ENCODE measurements at places on chromosomes 7 and 10. TPM values are rescaled to one million over a fixed set of nuclear protein-coding genes. Genes with fewer than 3 reads are reported as not detected.
A peak's percentile ranks its signal among the peaks of the same experiment; 100 is the strongest.

- DNase-seq: no peak
These were observed 75.9 kb downstream of the ELMO1 start for GRCh38 chr7:37372750-37373149.

DNA sequence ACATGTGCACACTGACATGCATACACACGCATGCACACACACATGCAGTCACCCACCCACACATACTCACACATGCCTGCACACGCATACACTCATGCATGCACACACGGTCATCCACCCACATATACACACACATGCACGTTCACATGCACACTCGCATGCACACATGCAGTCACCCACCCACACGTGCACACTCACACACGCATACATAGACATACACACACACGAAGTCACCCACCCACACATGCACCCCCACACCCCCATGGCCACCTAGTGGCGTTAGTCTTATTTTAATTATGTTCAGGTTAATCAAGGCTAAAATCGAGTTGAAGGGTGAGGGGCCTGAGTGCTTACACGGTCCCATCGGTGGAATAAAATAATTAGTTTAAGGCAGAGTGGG, 96.8 kb downstream of the DNAJB6 start:
- no peak for DNase-seq

- DNase-seq: no peak
These were observed 19.6 kb upstream of the MGAM2 start for GRCh38 chr7:142091961-142092360.

GRCh38 chr7:100685631-100686145, 8.4 kb downstream of the GIGYF1 start:
- no peak for DNase-seq

- no peak for DNase-seq
These were observed 134.3 kb downstream of the HTR7 start for GRCh38 chr10:90723416-90724068.

GRCh38 chr7:128405471-128406313, 4.1 kb downstream of the IMPDH1 start:
- DNase-seq: peak; percentile 73

- DNase-seq: no peak
These were observed 236.8 kb upstream of the AOAH start for GRCh38 chr7:36961097-36961496.

DNA sequence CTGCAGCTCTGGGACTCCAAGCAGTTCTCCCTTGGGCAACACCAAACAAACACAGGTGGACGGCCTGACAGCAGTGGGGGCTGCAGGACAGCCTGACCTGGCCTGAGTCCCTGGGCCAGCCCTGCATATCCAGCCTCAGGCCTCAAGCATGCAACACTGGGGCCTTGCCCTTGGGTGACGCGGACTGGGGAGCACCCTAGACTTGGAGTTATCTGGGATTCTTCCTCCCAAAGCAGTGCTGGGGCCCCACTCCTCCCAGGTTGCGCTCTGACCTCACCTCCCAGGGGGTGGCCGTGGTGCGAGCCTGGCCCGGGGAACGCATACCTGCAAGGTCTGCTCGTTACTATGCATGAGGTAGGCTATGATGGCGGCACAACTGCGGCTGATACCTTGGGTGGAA, 6.2 kb upstream of the TMEM120A start:
- no peak for DNase-seq

GRCh38 chr10:75015442-75015841, 96.0 kb upstream of the SAMD8 start:
- DNase-seq: no peak

DNA sequence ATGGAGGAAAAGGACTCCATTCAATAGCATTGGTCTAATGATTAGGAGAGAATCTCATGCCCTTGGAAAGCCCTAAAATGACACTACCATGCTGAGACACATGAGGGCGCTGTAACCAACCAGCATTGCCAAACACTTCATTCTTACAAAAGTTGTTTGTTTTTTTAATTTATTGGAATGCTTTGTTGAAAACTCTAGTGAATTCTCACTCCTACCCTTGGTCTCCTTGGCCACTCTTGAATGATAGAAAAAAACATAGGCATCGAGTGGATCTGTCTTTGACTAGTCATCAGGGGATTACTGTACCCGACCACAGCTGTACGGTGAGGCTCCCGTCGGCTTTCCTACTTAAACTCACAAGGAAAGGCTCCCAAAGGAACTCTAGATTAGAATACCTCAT, 29.3 kb upstream of the ADD3 start:
- DNase-seq: peak; percentile 52

- no peak for DNase-seq
These were observed 10.1 kb downstream of the ING3 start for GRCh38 chr7:120960714-120961113.

DNA sequence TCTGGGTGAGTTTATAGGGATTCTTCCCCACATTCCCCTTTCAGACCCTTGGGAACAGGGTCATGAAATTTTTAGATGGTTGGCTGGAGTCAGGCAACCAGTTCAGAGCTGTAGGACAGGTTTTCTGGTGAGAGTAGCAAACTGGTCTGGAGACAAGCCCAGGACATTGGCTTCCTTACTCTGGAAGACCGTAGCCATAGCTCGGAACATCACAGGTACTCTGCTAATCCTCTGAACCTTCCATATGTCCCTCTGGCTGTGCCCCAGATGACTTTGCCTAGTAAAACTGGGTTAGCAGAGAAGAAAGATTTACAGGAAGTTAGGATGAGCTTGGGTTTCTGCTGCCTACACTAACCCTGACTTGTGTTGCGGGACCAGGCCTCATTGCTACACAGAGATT, 104.5 kb upstream of the MKLN1 start:
- DNase-seq: no peak

DNA sequence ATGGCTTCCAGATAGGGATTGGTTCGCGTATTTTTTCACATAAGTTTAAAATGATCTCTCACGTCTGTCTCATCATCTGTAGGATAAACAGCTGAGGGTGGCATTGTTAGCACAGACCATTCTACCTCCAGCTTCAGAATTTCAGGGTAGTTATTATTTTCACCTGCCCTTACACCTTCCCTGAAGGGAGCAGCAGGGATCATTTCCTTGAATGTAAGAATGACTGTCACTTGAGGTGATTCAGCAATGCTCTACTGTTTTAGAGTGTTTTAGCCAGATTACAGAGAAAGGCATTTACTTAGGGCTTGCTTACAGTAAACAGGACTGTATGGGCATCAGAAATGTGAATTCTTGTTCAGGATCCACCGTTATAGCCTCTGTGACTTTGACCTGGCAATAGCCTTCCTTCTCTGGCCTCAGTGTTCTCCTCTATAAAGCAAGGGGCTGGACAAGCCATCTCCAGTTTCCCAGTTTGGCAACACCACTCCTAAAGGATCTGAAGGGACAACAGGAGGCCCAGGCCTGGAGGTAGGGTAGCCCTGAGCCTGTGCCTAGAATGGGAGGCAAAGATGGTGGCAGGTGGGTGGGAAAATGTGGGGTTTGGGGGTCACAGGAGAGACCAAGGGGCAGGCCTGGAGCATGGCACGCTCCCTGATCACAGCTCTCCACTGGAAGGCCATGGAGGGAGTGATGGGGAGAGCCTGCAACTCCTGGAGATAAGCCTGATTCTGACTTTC, 1.2 kb upstream of the IGFBP1 start:
- DNase-seq: no peak

DNA sequence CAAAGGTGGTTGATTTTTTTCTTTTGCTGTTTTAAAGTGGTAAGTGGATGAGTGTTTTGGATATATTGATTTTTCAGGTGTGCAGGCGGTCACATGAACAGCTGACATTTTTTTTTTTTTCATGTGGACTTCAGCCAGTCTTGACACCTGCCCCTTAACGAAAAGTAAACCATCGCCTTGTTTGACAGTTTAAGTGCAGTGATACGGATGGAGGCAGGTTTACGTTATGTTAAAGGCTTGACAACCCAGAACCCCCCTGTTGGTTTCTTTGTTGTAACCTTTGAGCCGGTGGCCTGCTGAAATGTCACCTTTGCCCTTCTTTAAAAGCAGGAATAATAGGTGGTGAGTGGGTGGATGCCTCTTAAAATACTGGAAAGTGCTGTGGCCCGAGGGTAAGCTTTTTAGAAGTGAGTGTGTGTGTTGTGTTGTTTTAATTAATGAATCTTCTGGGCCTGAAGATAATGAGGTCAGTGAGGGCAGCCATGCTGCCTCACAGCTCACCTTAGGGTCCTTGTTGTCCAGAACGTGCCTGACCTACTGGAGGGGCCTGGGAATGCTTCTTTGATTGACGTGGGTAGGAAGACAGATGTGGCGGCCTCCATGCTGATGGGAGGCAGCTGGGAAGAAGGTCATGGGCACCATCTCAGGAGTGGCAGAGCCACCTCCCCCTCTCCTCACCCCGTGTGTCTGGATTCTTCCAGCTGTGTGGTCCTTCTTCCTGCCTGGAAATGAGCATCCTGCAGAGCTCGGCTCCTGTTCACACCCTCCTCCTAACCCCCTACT, 69.8 kb downstream of the TCF7L2 start:
- DNase-seq: no peak

DNA sequence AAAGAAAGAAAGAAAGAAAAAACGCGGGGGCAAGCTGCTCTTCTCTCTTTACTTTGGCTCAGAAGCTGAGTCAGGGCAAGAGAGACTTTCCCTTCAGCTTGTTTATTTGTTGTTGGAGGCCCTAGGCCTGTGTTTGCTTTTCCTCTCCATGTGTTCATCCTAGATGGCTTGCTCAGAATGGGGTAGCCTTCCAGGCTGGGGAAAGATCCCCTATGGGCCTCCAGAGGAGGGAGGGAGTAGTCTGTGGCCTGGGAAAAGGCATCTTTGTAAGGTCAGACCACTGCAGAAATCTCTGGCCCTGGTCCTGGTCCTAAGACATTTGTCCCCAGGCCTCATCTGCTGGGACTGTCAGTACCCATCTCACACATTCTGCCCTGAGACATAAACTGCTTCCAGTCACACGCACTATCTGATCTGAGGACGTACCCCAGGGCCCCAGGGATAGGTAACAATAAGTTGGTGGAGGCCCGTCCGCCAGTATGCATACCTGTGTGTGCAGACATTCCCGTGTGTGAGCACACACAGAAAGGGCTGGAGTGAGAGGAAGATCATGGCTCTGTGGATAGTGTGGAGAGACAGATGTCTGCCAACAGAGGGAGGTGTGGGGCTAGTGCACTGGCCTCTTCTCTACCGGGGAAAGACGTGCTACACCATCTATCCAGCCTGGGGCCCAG, 4.9 kb upstream of the SCD start:
- DNase-seq: peak; percentile 48

DNA sequence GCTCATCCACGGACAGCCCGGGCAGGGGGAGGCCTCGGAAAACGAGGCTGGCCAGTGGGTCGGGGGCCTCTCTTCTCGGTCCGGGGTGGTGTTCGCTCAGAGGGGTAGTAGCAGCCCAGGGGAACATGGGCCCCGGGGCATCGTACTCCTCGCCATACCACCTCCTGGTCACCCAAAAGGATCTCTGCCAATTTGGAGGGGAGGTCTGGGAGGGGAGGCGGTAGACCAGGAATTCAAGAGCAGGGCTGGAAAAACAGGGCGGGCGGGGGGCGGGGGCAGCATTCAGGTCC, 67.4 kb downstream of the SLC29A4 start:
- DNase-seq: no peak

DNA sequence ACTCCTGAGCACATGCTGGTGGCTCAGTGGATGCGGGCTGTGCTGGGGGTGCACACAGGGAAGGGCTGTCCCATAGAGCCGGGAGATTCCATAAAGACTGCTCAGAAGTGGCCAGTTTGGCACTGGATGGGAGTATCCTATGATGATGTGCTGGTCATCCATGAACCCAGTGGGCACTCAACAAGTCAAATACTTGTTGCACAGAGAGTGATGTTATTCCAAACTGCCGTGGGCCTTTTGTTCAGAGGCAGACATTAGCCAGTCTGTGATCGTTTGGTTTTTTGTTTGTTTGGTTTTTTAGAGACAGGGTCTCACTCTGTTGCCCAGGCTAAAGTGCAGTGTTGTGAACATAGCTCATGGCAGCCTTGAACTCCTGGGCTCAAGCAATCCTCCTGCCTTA, 30.9 kb upstream of the SAMD8 start:
- no peak for DNase-seq

DNA sequence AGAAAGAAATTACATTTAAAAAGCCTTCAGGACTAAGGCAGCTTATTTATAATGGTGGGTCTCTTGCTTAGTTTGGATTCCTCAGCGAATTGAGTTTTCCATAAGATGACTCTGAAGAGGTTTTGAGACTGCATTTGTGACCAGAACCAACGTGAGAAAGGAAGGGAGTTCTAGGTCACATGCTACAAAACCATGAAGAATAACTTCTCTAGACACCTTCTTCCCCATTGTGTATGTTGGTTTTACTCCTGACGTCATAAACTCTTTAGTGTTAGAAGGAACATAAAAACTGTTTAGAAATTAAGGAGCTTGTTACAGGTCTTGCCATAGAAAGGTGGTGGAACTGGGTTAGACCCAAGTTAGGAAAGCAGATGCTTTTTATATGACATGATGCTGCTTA, 11.1 kb downstream of the PTPN12 start:
- no peak for DNase-seq

DNA sequence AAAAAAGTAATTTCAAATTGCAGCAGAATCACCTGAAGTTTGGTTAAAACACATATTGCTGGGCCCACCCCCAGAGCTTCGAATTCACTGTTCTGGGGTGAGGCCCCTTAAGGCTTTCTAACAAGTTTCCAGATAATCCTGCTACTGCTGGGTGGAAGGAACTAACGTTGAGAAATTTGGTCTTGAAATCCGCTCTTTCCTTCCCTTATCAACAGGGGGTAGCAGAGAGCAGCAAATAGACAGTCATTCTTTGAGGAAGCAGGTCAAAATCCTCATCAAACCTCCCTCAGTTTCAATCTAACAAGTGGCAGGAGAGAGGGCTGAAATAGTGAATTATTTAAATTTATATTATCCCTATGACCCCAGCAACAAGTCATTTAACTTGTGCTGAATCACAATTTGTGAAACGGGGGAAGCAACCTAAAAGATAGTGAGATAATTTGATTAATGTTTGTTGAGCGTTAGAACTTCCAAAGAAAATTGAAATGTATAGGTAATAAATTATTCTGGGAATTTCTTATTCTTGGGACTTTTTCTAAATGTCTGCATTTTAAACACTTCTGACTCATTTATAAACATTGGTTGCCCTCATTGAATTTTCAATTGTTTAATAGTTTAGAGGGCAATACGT, 21.7 kb upstream of the MALSU1 start:
- no peak for DNase-seq

- no peak for DNase-seq
These were observed 37.0 kb downstream of the PFKP start for GRCh38 chr10:3104251-3104918.

GRCh38 chr7:98760201-98760651, 109.6 kb downstream of the TMEM130 start:
- no peak for DNase-seq

The ANLN gene
- total RNA-seq: 57.1 TPM

The SCRN1 gene
- total RNA-seq: 11.5 TPM

The LIPF gene
- not detected for total RNA-seq

The EPHB6 gene
- total RNA-seq: 25.2 TPM

The ADAMTS14 gene
- not detected for total RNA-seq

The SLC16A12 gene
- not detected for total RNA-seq

Measured in activated naive CD8-positive, alpha-beta T cell treated with anti-CD3 and anti-CD28 coated beads, Interleukin-2, amount 10 ng/mL, durations not matched to agents 7 days and 5 days (primary cell).